ENCODE measurements at places on chromosomes 7 and 10. TPM values are rescaled to one million over a fixed set of nuclear protein-coding genes. Genes with fewer than 3 reads are reported as not detected.

The UFSP1 gene
- total RNA-seq: 7.8 TPM

The ADRB1 gene
- 0.11 TPM for total RNA-seq

The FAM25C gene
- not detected for total RNA-seq

The CPXM2 gene
- total RNA-seq: not detected

The NUTM2E gene
- total RNA-seq: 0.20 TPM

The CRYGN gene
- not detected for total RNA-seq

The ACSM6 gene
- not detected for total RNA-seq

The GALNT17 gene
- total RNA-seq: 0.11 TPM

The FZD8 gene
- 1.2 TPM for total RNA-seq

The SRRM3 gene
- 0.47 TPM for total RNA-seq

The SPDYE2B gene
- total RNA-seq: not detected

The TAS2R4 gene
- 0.51 TPM for total RNA-seq

The SFXN3 gene
- 1.4 TPM for total RNA-seq

The ADARB2 gene
- not detected for total RNA-seq

The CXCL12 gene
- 0.18 TPM for total RNA-seq
